ENCODE measurements at places on chromosomes 5 and 9.

DNA sequence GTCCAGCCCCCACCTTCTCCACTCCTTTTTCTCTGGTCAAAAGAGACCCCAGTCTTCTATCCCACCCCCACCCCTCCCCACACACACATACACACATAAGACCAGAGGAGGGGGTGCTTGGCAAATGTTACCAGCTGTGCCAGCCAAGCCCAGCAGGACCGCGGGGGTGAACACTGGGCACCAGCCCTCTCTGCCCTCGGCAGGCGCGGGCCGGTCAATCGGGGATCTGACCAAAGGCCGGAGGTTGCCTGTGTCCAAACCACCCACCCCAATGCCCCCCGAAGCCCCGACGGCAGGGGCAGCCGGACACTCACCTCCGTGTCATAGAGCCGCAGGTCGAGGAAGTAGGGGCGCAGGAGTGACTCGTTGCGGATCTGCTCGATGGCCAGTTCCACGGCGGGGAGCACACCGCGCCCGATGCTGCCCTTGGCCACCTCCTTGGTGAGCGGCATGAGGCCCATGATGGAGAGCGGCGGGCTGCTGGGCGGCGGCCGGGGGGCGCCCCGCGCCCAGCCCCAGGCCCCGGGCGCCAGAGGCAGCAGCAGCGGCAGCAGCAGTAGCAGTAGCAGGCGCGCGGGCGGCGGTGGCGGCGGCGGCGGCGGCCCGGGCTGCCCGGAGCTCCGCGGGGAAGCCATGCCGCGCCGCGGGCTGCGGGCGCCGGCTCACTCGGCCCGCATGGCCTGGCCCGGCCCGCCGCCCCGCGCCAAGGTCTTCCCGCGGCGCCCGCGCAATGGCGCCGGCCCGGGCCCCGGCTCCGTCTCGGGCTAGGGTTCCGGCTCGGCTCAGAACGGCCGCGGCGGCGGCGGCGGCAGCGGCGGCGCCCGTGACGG is 417 bp downstream of the GABBR2 start:
- DNase-seq: no peak

DNA sequence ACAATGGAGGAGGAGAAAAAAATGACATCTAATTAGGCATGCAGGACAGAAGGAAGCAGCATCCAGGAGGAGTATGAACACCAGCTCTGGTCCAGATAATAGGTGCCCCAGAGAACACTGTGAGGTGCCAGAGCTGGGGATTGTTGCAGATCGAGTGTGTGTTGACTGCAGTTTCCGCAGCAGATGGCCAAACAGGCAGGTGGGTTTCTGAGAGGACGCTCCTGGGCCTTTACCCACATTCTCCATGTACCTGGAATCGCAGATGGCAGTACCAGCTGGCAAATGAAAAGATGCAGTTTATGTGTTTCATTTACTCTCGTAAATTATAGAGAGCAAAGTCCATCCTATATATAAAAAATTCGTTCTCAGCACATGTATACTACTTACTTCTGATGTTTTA is 182.2 kb upstream of the ISL1 start:
- no peak for DNase-seq

- DNase-seq: no peak
Measured at GRCh38 chr9:130443840-130444492, 795 bp upstream of the ASS1 start.

- DNase-seq: no peak
Measured at GRCh38 chr5:137594717-137595116, 95.6 kb upstream of the SPOCK1 start.

GRCh38 chr9:119701651-119702050 is 332.4 kb upstream of the BRINP1 start:
- no peak for DNase-seq

- no peak for DNase-seq
Measured at GRCh38 chr5:94920570-94920969, 302.1 kb downstream of the SLF1 start.

- no peak for DNase-seq
Measured at GRCh38 chr9:37947977-37948376, 44.0 kb upstream of the SLC25A51 start.

- DNase-seq: no peak
Measured at GRCh38 chr5:2522372-2522771, 229.1 kb downstream of the IRX2 start.

DNA sequence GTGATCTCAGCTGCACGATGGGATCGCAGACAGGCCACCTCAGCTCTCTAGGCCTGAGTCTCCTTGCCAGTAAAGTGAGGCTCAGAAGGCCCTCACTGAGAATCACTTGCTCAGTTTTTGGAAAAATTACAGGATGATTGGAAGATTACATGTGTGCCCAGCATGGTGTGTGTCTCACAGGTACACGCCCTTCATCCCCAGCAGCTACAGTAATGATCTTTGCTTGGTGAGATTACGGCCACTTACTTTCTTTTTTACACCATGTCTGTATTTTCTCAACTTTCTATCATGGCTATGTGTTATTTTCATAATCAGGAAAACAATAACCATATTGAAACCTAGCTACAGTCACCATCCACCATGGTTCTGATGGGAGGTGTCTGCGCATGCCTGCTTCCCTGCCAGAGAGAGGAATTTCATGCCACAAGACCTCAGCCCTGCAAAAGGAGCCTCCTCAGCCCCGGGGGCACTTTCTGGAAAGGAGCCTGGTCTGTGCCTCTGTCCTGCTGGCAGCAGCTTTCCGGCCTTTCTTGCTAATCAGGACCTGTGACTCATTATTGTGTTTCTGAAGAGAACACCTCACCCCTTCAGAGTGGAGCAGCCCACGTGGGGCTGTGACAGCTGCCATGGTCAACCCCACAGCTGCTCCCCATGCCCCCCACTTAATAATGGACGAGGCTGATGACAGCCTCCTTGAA is 64.2 kb upstream of the OLFM1 start:
- no peak for DNase-seq

- DNase-seq: no peak
Measured at GRCh38 chr5:141715346-141715905, 33.4 kb upstream of the ARAP3 start.

GRCh38 chr9:112654282-112654681 is 63.6 kb downstream of the INIP start:
- no peak for DNase-seq

GRCh38 chr9:9352877-9353481 is 1259.8 kb downstream of the PTPRD start:
- DNase-seq: no peak

DNA sequence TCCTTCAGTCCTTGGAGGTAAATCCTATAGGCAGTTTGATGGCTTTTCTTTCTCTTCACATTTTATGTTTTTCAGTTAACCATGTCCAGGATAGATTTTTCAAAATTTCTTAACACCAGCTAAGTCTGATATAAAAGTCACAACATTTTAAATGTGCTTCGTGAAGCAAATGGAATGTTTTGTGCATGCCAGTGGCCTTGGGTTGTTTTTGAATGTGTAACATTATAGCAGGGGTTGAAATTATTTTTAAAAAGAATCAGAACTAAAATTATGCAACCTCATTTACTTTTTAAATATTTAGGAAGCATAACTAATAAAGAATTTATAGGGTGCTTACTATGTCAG is 201.1 kb downstream of the ARHGEF28 start:
- DNase-seq: no peak

All from T1000 (cell line).